Common myeloid progenitor, CD34-positive (primary cell): ENCODE measurements at places on chromosomes 4 and X.

GRCh38 chr4:5954056-5954760, 61.3 kb upstream of the CRMP1 start:
- H3K27me3 ChIP-seq, result peaks cover 44% of the 10 kb centered on the region
- no peak for DNase-seq
- H3K4me1 ChIP-seq, result no peaks in the 10 kb centered on the region
- H3K36me3 ChIP-seq, result no peaks in the 10 kb centered on the region

DNA sequence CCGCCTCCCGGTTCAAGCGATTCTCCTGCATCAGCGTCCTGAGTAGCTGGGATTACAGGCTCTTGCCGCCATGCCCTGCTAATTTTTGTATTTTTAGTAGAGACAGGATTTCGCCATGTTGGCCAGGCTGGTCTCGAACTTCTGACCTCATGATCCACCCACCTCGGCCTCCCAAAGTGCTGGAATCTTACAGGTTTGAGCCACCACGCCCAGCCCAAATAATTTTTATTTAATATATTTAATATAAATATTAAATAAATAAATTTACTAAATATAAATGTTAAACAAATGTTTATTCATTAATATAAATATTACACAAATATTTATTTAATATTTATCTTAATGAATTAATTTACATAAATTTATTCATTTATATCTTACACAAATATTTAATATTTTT, 120.2 kb downstream of the SHOX start:
- no peak overlapping the region for H3K27ac ChIP-seq
- DNase-seq, result no peak
- peaks cover 1% of the 10 kb centered on the region for H3K27me3 ChIP-seq
- no peak overlapping the region for H3K4me3 ChIP-seq

DNA sequence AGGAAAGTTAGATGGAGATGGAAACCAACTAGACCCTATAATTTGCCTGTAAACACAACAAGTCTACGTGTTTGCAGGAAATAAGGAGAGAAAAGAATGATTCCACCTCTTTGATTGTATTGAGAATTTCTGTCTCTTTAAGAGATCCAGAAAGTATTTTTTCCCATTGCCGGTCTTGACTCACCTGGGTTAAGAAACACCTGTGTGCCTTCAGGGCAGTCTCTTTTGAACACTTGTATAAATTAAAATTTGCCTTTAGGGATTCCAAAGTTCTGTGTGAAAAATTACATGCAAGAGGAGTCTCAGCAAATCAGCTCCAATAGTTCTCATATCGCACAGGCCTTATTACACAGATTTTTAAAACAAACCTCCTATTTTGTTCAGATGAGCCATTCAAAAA, 46.0 kb upstream of the SMAD1 start:
- H3K27ac ChIP-seq, result no peak overlapping the region
- DNase-seq, result no peak
- no peaks in the 10 kb centered on the region for H3K27me3 ChIP-seq
- H3K4me3 ChIP-seq, result no peak overlapping the region
- H3K4me1 ChIP-seq, result no peaks in the 10 kb centered on the region
- H3K36me3 ChIP-seq, result no peaks in the 10 kb centered on the region

DNA sequence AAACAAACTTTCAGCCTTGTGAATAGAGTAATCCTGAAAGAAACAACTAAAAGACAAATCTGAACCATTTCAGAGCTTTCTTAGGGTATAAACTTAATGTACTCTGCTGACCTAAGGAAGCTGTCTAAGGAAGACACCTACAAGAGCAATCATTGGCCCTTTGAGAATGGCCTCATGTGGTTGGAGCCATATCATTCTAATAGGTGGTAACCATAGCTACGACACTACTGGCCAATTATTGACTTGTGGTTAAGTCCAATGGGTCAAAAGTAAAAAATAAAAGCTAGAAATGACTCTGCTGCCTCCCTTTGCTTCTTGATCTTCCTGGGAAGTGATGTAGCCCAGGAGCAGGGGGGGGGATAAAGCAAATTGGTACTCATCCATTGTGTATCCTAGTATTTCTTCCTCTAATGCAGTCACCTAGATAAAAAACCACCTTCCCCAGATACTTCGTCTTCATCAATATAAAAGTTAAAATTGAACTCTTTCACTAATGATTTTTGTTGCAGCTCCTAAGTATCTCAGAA, 547.0 kb downstream of the ARAP2 start:
- no peaks in the 10 kb centered on the region for H3K36me3 ChIP-seq
- H3K4me1 ChIP-seq, result no peaks in the 10 kb centered on the region
- H3K4me3 ChIP-seq, result no peak overlapping the region
- DNase-seq, result no peak

DNA sequence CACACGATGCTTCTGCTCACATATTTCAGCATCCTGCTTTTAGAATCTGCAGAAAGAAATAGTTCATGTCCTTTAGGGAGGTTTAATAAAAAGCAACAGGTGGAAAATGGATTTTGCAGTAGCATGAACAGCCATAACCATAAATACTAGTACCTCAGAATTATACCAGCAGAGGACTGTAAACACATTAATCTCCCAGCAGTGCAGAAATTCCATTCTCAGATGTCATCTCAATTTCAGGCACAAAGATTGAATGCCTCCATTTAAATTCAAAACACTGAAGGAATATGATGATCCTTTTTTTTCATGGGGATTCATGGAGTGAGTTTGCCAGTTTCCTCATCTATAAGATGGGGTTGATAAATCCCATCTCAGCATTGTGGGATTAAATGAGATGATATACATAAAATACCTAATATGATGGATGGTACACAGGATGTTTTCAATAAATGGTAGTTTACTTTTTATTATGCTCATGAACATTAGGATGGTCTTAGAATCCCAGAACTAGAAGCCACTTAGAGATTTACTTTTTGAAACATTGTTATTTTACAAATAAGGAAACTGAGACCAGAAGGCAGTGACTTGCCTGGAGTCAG, 566 bp upstream of the LIMCH1 start:
- no peaks in the 10 kb centered on the region for H3K27me3 ChIP-seq
- no peaks in the 10 kb centered on the region for H3K36me3 ChIP-seq
- no peak overlapping the region for H3K27ac ChIP-seq
- H3K4me3 ChIP-seq, result no peak overlapping the region
- peaks cover 23% of the 10 kb centered on the region for H3K4me1 ChIP-seq

DNA sequence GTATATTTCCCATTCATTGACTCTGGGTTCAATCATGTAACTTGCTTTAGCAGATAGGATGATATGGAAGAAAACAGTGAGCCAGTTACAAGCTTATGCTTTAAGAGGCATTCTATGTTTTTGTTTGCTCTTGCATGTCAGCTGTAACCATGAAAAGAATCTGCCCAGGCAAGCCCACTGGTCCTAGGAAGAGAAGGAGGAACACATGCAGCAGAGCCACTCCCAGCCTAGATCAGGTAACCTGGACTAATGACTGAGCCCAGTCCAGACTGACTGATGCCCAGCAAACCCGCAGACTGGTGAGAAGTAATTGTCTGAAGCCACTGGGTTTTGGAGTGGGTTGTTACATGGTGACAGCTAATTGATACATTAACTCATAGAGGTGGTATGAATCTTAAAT, 167.9 kb downstream of the COL4A6 start:
- H3K27ac ChIP-seq, result no peak overlapping the region
- no peaks in the 10 kb centered on the region for H3K36me3 ChIP-seq
- H3K27me3 ChIP-seq, result peaks cover 57% of the 10 kb centered on the region
- no peak for DNase-seq

DNA sequence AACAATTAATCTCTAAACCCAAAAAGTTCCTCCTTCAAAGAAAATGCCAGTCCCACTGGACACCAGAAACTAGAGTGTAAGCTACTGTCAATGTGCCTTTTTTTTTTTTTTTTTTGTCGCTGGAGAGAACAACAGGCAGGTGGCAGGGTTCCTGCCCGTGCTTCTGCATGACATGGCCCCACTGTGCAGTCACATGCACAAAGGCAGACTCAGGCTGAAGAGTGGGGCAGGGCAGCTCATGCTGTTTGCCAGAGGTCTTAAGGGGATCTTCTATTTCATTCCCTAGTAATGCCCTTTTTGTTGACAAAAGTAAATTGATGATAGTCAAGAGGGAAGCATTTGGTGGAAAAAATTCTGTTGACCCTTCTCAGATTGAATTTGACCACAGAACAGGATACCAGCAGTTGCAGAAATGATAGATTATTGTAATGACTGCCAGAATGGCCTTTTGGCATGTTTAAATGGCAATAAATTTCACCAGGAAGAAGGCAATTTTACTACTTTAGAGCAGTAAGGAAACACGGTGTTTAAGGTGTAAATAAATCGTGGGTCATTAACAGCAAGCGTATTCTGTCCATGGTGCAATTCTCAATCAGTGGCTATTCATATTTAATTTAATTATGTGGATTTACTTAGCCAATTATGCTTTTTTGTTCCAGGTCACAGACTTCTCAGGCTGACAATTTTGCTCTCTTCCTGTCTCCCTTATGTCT, 80.9 kb downstream of the NKX6-1 start:
- H3K27me3 ChIP-seq, result no peaks in the 10 kb centered on the region
- DNase-seq, result no peak

GRCh38 chrX:119186763-119187162, 49.3 kb upstream of the PGRMC1 start:
- H3K4me1 ChIP-seq, result no peaks in the 10 kb centered on the region
- H3K27ac ChIP-seq, result no peak overlapping the region
- H3K27me3 ChIP-seq, result no peaks in the 10 kb centered on the region
- no peak overlapping the region for H3K4me3 ChIP-seq

DNA sequence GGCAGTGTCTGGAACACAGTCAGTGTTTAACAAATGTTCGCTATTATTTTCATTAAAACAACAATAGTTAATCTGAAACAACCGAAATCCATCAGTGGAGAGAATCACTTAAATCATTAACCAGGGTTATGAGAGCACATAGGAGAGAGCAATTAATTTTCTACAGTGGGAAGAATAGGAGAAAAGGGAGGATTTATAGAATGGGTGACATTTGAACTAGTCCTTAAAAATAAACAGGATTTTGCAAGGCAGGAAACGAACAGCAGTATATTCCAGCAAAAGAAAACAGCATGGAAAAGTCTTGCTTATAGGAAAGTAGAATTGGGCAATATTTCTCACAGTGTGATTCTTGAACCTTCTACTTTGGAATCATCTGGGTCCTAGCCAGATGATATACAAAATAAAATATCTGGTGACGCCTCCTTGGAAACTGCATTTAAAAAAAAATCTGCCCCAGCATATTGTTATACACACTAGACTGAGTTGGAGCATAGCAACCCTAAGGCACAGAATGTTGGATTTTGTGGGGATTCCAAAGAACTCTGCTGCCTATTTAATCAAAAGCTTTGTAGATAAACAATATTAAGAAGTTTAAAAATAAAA, 56.1 kb downstream of the INTS12 start:
- DNase-seq, result no peak
- no peaks in the 10 kb centered on the region for H3K27me3 ChIP-seq

DNA sequence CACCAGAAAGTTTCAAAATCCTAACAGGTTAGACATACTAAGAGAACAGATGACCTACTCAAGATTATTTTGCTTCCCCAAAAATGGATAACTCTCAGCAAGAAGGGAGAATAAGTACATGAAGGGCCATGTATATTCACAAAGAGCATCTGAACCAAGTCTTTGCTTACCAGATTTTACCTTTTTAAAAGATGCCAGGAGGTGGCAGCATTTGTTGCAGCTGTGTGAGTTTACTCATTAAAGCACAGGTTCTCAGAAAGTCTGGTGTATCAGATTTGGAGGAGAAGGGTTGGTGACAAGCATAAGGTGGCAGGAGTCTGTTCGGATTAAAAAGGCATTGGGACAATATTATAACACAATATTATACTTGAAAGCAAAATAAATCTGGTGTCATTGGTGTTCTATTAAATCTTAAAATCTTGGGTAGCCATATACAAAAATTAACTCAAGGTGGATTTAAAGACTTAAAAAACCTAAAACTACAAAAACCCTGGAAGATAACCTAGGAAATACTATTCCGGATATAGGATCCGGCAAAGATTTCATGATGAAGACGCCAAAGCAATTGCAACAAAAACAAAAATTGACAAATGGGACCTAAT, 51.3 kb upstream of the NFKB1 start:
- no peaks in the 10 kb centered on the region for H3K27me3 ChIP-seq
- H3K36me3 ChIP-seq, result no peaks in the 10 kb centered on the region
- peak; percentile 79 for DNase-seq
- no peak overlapping the region for H3K27ac ChIP-seq
- H3K4me1 ChIP-seq, result no peaks in the 10 kb centered on the region

- no peaks in the 10 kb centered on the region for H3K27me3 ChIP-seq
- no peak for DNase-seq
- no peaks in the 10 kb centered on the region for H3K36me3 ChIP-seq
- H3K27ac ChIP-seq, result no peak overlapping the region
Observed at GRCh38 chr4:160745126-160745525, 1418.7 kb downstream of the FSTL5 start.

DNA sequence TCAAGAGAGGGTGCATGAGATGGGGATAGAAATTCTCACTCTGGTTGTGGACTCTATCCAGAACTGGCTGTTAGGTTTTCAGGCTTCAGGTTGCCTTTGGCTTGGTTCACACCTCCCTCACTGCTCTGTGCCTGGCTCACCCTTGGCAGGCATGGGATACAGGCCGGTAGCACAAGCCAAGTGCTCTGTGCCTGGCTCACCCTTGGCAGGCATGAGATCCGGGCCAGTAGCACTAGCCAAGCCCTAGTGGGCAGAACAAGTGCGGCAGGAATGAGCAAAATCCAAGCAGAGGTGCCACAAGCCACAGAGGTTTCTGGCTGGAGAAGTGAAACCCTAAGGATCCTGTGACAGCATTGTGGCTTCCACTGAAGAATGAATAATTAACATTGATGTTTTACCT, 1642.3 kb downstream of the C4orf33 start:
- no peak overlapping the region for H3K27ac ChIP-seq
- no peak overlapping the region for H3K4me3 ChIP-seq
- no peaks in the 10 kb centered on the region for H3K4me1 ChIP-seq
- H3K27me3 ChIP-seq, result no peaks in the 10 kb centered on the region
- no peak for DNase-seq
- H3K36me3 ChIP-seq, result no peaks in the 10 kb centered on the region

GRCh38 chrX:49111791-49112190, 11.7 kb downstream of the GPKOW start:
- no peaks in the 10 kb centered on the region for H3K4me1 ChIP-seq
- no peak overlapping the region for H3K27ac ChIP-seq
- H3K36me3 ChIP-seq, result peaks cover 40% of the 10 kb centered on the region
- H3K27me3 ChIP-seq, result no peaks in the 10 kb centered on the region

GRCh38 chr4:41746440-41747229, 1.9 kb downstream of the PHOX2B start:
- no peak overlapping the region for H3K27ac ChIP-seq
- no peaks in the 10 kb centered on the region for H3K4me1 ChIP-seq
- peaks cover 68% of the 10 kb centered on the region for H3K27me3 ChIP-seq

- H3K4me1 ChIP-seq, result peaks cover 1% of the 10 kb centered on the region
- no peak for DNase-seq
- no peak overlapping the region for H3K27ac ChIP-seq
- no peaks in the 10 kb centered on the region for H3K36me3 ChIP-seq
Observed at GRCh38 chr4:140854168-140854567, 98.0 kb upstream of the TBC1D9 start.

DNA sequence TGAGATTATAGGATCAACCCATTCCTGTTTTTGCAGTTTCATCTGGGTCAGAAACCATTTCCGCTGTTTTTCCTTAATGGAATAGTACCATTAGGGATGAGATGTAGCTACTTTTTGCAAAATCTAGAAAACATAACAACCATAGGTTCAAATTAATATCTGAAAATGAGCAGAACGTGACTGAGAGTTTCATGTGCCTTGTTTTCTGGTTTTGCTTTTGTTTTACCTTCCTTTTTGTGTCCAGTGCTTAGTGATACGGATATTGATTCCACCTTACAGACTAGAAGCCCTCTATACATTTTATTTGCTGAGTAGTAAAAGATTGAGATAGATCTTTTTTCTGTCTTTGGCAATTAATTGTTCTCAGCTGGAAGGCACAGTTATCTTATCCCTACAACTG, 46.5 kb downstream of the SNX25 start:
- peak; percentile 7 for DNase-seq
- H3K36me3 ChIP-seq, result no peaks in the 10 kb centered on the region
- H3K27me3 ChIP-seq, result no peaks in the 10 kb centered on the region
- no peak overlapping the region for H3K27ac ChIP-seq
- H3K4me3 ChIP-seq, result peak overlapping the region; percentile 37
- peaks cover 5% of the 10 kb centered on the region for H3K4me1 ChIP-seq
